Cerebellar nuclear complex (tissue), 1 donor: ENCODE measurements at places on chromosomes 13 and 19.
A peak's percentile ranks its signal among the peaks of the same experiment; 100 is the strongest.

- no peak for DNase-seq
Measured at GRCh38 chr13:79385694-79386093, 20.4 kb downstream of the RBM26 start.

DNA sequence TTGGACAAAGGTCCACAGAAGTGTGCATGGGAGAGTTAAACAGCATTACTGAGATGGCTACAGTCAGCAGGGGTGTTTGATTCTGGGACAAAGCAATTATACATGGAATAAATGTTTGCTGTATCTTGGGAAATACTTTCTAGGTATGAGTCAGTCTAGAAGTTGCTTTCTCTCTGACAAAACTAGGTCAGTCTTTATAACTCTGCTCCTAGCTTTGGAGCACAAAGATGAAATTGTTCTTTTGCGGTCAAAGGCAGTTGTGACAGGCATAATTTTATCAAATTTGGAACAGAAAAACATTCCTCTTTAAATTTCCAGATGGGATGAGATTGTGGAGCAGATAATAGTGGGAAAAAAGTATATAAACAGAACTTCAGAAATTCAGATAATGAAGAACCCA is 1045.4 kb upstream of the MIR17HG start:
- no peak for DNase-seq

DNA sequence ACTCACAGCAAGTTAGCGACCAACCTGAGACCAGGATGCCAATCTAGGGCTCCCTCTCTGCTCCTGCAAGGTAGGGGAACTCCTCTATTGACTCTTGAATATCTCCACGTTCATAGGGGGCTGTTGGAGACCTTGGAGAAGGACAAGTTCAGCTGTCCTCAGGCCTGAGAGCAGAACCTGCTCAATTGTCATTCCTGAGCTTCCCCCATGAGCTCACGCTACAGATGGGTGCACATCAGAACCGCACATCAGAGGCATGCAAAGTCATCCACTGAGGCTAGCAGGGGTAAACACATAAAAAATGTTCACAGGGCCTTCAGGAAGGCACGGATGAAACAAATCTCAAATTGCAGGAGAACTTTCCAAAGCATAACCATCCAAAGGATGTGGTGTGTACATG is 168.8 kb upstream of the ZNF507 start:
- DNase-seq = no peak

DNA sequence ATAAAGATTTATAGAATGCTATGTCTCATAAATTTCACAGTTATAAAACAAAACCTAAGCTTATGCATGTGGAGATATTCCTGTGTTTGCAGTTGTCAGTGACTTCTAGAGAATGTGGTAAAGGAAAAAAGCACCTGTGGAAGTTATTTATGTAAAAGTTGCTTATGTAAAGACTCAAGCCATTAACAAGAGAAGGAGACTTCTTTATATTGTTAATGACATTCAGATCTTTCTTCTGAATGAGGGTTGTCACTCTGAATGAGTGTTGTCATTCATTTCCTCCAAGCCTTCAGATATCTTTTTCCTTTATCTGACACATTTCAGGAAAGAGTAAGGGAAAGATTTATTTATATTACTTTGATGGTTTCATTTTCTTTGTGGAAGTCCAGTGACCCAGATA is 202.6 kb downstream of the TM9SF2 start:
- no peak for DNase-seq

- no peak for DNase-seq
Measured at GRCh38 chr19:5038631-5039271, 69.8 kb downstream of the KDM4B start.

GRCh38 chr13:97301382-97302095 is 79.4 kb downstream of the MBNL2 start:
- no peak for DNase-seq

DNA sequence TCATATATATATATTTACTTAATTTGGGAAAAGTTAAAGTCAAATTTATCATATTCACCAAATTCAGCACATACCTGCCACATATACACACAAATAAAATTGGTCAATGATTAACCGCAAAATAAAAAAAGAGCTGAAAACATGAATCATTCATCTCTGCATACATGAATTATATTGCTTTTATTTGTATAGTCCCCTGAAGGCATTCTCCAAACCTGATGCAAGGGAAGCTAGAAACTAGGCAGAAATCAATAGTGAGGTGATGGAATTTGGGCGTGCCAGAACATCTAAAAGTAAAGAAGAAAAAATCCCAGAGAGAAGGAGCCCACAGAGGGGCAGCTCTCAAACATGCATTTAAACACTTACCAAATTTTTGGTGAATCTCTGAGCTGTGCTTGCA is 60.1 kb downstream of the UFM1 start:
- DNase-seq = no peak

- no peak for DNase-seq
Measured at GRCh38 chr13:59464926-59465325, 698.8 kb downstream of the DIAPH3 start.

DNA sequence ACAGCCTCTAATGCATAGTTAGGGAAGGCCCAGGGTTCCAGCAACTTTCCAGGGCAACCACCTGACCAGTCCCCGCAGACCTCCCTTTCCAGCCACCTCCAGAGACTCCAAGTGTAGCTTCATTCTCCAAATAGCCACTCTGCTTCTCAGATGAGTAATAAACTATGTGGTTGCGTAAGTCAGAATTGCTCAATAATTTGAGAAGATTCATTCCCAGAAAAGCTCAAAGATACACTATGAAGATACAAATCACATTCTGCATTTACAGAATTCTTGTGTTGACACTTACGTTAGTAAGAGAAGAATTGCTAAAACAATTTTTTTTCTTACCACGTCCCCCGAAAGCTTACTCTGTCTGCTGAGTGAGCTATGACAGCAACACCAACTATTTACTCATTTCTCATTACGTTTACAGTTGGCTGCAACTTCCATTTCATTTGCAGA is 8.2 kb upstream of the LATS2 start:
- no peak for DNase-seq

DNA sequence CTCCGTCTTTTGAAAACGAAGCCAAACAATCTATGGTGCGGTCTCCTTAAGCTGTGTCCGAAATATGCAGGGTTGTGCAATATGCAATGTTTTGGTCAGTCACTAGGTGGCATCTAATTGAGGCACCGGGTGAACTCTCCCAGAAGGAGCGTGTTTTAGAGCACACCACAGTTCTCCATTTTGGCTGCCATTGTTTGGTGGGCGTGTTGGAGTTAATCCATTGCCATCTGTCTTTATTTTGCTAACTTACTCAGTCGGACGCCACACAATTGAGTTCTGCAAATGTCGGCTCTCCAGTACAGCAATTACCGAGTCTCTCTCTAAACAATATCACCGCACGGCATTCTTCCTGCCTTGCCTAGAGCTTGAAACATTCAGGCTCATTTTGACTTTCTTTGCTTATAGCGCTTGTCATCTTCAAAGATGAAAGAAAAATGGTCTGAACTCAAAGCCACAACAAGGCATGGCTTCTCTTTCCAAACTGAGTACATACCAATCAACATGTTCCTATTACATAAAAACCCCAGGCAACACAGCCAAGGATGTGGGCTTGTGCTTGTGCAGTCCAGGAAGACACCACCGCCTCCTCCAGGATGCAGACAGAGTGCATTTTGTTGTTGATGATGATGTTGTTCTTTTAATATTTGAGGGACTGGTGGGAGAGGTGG is 182.0 kb upstream of the SERP2 start:
- DNase-seq = peak; percentile 68

DNA sequence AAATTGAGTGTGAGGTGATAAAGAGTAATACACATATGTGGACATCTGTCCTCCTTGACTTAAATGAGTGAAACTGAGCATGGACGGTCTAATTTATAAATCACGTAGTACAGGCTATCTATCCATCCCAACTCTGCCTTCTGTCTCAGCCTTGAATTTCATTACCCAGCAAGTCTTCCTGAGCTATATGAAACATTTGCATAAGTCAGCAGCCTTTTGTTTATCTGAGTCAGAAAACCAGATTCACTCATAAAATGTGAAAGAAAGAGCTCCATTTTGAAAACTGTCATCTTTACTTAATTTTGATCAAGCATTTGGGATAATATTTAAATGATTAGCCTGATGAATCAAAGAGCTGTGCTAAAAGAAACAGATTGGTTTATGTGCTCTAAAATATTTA is 197.9 kb downstream of the LHFPL6 start:
- DNase-seq = no peak

- no peak for DNase-seq
Measured at GRCh38 chr19:54257116-54257480, at the start of gene LILRB5. TSS of gene LILRB5 (minus strand) at chr19:54257273. CDS start at chr19:54257193, 80 bp downstream.

GRCh38 chr13:71611292-71611691 is 255.7 kb downstream of the DACH1 start:
- DNase-seq = no peak

- no peak for DNase-seq
Measured at GRCh38 chr13:35724446-35724845, 248.0 kb upstream of the MAB21L1 start.

DNA sequence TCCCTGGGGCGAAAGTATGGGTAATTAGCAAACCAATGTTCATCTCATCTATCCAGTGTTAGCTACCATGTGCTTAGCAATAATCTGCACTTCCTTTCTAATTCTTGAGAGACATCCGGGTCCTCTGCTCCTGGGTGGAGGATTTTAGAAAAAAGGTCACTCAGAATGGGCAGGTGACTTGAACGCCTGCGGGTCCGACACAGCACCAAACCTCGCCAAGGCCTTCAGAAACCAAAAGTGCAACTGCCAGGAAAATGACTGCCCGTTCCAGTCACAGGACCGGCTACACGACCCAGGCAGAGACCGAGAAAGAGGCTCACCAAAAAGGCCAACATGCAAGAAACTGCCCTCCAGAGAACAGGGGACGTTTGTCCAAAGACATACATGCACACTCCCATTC is 39.9 kb downstream of the ZNF146 start:
- DNase-seq = no peak

DNA sequence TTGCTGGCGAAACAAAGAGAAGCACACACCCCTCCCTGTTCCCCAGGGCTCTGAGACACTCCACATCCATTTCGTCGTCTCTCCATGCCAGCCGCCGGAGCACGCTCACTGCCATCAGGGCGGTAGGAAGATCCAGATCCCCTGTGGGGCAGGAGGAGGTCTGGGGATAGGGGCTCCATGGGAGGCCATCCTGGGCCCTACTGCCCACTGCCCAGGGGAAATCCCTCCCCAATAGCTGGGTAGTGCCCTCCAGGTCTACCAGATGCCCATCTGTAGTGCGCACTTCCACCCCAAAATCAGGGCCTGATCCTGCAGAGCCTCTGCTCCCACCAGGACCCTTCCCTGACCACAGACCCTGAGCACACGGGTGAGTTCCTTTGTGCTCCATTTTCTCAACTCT is 80.3 kb downstream of the EFNB2 start:
- DNase-seq = no peak

- no peak for DNase-seq
Measured at GRCh38 chr19:47106821-47107201, 6.8 kb downstream of the ZC3H4 start.

DNA sequence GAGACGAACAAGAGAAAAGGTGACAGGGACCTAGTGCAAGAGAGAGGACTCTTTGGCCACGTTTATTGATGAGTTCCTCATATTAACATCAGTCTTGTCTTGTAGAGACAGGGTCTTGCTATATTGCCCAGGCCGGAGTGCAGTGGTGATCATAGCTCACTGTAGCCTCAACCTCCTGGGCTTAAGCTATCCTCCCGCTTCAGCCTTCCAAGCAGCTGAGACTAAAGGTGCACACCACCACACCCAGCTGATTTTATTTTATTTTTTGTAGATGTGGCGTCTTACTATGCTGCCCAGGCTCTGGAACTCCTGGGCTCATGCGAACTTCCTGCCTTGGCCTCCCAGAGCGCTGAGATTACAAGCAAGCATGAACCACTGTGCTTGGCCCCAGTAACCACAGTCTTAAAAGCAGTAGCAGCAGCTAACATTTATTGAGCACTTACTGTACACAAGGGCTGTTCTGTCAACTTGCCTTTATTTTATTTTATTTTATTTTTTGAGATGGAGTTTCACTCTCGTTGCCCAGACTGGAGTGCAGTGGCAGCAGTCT is 1.1 kb upstream of the SH2D3A start:
- DNase-seq = no peak

DNA sequence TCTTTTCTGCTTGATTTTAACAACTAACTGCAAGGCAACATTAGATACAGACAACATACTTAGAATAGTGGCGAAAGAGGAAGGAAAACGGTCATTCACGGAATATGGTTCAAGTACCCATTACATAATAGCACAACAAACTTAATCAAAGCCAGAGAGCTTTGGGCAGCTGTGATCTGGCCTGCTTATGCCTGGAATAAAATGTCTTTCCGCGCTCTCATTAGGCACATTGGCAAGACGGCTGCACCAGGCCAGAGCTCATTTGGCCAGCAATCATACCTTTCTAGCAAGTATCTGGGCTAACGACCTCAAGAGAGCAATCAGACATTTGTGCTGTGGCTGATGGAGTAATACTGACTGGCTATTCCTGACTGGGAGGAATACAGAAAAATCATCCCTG is 112.8 kb downstream of the NALCN start:
- DNase-seq = no peak

DNA sequence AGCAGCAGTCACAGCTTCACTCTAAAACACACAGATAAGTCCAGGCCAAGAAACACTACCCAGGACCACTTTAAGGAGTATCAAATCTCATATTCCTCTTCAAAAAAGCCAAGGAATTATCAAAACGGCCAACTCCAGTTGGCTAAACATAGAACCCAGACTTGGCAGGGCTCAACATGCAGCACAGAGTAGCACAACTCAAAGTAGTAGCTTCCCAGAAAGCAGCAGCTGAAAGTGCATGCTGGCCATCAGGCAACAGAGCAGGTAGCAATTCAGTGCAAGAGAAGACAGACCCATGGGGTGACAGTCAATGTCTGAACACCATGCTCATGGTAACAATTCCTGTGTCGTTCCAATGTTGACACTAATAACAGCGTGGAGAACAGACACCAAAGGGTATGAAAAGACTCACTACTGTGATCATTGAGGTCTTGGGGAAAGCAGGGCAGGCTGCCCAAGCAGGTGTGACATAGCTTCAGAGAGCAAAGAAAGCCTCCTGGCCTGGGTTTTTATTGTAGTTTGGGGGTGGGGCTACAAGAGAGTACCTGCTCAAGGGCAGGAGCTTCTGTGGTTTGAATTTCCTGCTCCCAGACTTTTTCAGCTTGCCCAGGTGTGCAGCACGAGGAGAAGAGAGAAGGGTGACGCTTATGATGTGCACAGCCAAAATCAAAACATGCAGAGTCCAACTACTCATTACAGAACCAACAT is 6.2 kb downstream of the ZNF709 start:
- no peak for DNase-seq

GRCh38 chr19:15464394-15465385 is at the start of gene RASAL3:
TSS of gene RASAL3 (minus strand) at chr19:15464544. CDS start at chr19:15464358, 186 bp downstream.
- no peak for DNase-seq

GRCh38 chr13:34506796-34507195 is 435.3 kb upstream of the NBEA start:
- DNase-seq = no peak

DNA sequence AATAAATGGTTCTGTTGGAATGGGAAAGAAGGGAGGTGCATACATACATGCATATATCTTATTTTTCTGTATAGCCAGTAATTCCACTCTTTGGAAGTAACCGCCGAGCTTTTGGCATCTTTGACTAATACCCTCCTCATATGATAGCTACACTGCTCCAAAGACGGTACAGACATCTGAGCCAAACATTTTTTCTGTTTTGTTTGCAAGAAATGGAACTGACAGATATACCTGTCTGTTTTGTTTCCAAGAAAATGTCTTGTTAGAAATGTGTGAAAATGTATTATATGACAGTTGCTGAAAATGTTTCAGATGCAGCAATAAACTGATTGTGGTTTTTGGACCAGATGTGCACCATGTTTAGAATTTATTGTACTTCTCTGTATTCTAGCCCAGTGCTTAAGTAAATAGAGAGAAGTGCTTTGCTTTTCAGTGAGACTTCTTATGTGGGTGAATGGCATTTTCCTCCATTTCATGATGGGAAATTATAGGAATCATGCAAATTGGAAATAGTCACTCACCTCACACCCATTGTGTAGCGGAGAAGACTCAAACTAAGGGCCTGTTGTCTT is 396.9 kb downstream of the KCNRG start:
- DNase-seq = no peak
